ENCODE measurements at places on chromosomes 13 and 19.

DNA sequence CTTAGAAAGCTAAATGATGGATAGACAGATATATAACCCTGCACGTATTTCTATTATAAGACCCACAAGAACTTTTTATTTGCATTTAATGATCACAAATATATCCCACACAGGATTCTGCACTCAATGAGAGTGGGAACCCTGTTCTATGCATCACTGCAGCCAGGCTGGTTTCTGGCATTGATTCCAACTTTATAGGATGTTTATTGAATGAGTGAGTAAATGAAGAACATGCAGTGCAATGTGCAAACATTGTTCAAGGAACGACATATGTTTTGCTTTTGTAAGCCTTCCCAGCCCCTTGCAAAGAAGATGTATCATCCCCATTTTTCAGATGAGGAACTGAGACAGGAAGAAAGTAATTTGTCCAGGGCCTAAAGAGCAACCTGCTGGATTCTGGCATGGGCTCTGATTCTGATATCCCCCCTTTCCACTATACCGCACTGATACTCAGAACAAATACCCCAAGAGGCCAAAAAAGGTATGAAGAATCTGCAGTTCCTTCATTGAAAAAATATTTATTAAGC lies 246.3 kb downstream of the LACC1 start:
- DNase-seq, result no peak

GRCh38 chr13:112776971-112777370 lies 87.1 kb downstream of the ATP11A start:
- no peak for DNase-seq

GRCh38 chr19:5961969-5962945 lies 15.7 kb downstream of the RANBP3 start:
- DNase-seq, result peak; percentile 85

DNA sequence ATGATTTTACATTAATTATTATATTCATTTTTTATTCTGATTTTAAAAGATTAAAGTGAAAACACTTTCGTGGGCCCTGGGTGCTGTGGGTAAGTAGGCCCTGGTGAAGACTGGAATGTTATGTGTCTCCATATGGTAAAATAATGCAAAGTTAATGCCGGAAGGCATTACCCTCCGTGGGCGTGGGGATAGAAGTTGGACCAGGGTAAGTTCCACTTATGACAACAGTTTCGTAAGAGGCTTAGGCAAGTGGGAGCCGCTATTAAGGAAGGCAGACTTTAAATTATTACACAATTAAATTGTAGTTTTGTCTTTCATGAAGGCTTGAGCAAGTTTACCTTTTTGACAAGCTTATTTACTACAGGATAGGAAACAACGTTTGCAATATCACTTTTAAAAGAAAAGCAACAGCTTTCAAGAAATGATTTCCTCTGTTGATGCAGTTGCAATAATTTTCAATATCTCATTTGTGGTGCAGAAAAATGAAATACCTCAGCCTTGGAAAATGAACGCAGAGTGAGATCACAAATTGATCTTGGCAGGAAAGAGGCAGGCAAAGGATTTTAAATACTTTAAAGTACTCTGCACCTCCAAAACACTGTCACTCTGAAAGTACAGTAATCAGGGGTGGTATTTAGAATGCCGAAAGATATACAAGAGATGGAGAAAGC lies 310.6 kb downstream of the DCT start:
- no peak for DNase-seq

GRCh38 chr13:107716241-107716640 lies 499.1 kb downstream of the LIG4 start:
- DNase-seq, result no peak

- no peak for DNase-seq
These were observed 1744.3 kb upstream of the MIR17HG start for GRCh38 chr13:89603187-89603586.

DNA sequence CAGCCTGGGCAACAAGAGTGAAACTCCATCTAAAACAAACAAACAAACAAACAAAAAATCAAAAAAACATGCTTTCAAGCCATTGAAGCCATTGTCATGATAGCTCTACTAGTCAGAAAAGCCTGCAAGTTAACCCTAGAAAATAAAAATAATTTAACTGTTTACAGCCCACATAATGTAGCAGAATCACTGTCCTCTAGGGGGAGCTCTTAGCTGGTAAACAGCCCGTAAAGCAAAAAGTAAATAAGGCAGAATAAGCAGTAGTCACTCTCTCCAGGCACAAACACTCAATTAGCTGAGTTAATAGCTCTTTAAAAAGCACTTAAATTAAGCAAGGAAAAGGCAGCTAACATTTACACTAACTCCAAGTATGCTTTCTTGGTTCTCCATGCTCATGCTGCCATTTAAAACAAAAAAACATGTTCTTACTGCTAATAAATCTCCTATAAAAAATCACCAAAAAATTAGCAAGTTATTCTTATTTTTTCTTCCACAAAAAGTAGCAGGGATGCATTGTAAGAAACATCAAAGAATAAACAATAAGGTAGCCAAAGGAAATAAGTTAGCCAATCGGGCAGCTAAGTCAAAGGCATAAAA lies 11.3 kb downstream of the LILRB4 start:
- DNase-seq, result no peak

GRCh38 chr19:2769218-2769617 lies 13.9 kb downstream of the SGTA start:
- no peak for DNase-seq

DNA sequence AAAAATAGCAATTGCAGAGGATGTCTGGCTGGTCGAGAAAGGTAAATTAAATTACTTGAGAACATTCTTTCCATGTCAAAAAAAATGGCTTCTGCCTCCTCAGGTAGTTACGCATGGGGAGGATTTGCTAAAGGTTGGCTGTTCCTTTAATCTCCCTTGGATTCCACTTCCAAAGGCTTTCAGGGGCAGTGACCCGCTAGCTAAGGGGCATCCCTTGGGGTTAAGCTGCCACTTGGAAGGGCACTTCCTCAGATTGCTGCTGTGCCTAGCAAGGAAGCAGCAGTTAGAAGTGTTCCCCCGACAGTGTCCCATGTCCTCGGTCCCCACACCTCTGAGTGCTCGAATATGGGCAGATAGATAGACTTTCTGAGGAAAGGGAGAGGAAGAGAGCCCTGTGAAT lies 108.5 kb downstream of the RGCC start:
- no peak for DNase-seq

DNA sequence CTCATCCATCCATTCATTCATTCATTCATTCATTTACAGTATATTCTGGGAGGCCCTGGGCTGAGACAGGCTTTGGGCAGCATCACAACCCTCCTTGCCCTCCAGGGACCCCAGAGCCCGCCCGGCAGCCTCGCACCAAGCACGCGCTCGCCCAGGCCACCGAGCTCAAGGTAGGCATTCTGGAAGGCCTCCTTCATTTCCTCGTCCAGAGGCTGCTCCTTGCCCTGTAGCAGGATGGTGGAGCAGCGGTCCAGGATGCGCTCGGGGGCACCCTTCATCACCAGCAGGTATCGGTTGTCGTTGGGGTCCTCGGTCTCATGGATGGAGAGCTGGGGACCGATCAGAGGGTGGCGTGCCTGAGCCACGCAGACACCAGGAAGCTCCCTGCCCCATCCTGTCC lies 15.6 kb downstream of the ATP1A3 start:
- DNase-seq, result no peak

DNA sequence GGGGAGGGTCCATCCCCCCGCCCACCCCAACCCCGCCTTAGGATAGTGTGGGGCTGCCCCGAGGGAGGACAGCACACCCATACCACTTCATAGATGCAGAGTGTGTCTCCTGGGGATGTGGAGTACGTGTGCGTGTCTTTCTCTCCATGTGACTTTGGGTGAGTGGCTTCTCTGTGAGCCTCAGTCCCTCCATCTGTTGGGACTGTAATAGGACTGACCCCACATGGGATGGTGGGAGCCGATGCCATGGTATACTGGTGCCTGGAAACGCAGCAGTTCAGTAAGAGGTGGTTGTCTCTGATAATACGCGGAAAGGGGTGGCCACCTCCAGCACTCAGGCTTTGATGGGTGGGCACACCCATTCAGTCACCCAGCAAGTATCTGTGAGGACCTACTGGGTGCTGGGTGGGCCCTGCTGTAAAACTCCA lies 816 bp upstream of the PRKD2 start:
- no peak for DNase-seq

GRCh38 chr13:111515635-111516034 lies 195.2 kb downstream of the TEX29 start:
- DNase-seq, result no peak

DNA sequence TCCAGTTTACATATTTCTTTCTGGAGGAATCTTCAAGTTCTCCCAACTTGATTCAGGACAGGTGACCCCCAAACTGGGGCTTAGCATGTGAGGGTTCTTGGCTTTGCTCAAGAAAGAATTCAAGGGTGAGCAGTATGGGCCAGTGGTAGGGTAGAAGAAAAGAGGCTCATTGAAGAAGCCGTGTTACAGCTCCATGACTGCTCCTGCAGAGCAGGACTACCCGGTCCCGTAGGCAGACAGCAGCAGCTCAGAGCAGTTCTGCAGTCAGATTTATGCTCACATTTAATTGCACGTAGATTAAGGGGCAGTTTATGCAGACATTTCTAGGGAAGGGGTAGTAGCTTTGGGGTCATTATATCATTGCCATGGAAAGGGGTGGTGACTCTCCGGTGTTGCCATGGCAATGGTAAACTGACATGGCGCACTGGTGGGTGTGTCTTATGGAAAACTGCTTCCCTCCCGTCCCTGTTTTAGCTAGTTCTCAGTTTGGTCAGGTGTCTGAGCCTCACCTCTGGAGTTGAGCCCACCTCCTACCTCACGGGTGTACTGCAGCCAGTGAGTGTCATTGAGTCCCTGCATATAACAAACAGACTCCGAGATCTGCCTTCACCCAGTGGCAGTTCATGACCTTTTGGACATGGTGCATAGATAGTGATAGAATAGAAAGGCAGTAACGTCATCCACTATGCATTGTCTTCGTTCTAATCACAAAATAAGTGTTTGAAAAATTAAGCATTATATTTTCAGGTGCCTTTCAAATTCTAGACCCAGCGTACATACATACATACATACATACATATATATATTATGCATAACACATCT lies 16.0 kb upstream of the ZNF792 start:
- no peak for DNase-seq

DNA sequence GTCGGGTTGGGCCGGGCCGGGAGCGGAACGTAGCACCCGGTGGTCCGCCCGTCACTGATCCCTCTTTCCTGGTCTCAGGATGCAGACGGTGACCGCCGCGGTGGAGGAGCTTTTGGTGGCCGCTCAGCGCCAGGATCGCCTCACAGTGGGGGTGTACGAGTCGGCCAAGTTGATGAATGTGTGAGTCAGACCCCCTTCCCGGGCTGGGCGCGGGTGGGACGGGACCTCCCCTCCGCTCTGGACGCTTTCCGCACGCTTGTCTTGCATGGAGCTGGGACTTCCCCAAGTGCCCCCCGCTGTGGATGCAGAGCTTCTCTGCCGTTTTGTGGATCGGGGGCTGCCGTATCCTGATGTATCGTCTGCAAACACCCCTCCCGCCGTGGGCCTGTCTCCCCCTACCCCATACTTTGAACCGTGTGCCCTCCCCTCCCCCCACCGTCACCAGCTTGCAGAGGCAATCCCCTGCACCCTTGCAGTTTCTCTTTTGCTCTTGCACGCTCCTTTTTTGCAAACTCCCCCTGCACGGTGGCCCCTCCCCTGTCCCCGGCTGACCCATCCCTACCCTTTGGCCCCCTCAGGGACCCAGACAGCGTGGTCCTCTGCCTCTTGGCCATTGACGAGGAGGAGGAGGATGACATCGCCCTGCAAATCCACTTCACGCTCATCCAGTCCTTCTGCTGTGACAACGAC lies 669 bp downstream of the GADD45B start:
- peak; percentile 56 for DNase-seq

DNA sequence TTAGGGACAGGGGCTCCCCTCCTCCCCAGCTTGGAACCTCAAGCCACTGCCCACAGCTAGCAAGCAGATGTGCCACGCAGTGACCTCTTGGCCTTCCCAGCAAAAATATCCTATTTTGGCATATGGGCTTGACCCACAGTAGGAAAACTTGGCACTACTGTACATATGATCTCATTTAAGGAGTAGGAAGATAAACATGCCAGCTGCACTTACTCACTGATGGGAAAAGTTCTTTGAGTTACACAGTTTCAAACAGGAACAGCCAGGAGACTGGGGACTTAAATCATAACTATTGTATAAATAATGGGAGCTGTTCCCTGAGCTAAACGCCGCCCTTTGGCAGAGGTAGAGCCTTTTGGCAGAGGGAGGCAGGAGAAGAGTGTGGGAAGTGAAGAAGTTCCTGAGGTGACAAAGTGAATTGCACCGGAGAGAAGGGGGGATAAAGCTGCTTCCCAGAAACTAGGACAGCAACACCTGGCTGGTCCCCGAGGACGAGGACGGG lies 6.1 kb downstream of the SACS start:
- no peak for DNase-seq

DNA sequence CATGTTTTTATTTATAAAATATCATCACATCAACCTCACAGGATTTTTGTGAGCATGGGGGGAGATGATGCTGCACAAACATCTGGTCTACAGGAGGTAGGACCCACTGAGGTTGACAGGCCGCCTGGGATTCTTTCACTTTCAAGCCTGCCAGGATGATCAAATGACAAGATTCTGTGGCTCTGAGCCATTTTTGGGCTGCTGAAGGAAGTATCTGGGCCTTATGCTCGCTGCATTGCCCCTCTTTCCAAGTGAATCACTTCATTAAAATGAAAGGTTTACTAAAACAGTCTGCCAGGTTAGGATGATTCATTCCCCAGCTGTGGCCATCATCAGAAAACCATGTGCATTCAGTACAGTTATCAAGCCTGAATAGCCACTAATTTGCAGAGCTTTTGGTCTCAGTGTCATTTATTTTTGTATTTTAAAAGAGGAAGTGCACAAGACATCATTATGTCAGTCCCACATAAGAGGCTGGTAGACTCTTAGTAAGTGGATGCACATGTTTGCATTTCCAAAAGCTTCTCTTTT lies 34.4 kb downstream of the STARD13 start:
- no peak for DNase-seq

- no peak for DNase-seq
These were observed 4.9 kb upstream of the MBD3L3 start for GRCh38 chr19:7063339-7063738.

DNA sequence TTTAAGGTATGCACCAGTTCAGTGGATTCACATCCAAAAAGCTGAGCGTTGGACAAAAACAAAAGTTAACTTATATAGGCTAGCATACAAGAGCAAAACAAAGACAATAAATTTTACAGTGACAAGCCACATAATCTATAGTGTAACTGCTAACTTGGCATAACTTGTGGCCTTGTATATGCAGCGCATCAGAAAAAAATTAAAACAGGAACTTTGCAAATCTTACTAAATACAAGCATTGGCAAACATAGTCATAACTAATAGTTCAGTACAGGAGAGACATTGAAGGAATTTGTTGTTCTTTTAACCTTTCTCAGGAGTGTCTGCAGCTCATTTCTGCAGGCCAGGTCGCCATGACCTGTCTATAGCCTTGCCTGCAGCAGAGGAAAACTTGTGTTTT lies 54.6 kb downstream of the OR10H4 start:
- no peak for DNase-seq
